Activated CD4-positive, alpha-beta T cell treated with anti-CD3 and anti-CD28 coated beads for 24 hours (primary cell): ENCODE measurements at places on chromosomes 16 and 17.

DNA sequence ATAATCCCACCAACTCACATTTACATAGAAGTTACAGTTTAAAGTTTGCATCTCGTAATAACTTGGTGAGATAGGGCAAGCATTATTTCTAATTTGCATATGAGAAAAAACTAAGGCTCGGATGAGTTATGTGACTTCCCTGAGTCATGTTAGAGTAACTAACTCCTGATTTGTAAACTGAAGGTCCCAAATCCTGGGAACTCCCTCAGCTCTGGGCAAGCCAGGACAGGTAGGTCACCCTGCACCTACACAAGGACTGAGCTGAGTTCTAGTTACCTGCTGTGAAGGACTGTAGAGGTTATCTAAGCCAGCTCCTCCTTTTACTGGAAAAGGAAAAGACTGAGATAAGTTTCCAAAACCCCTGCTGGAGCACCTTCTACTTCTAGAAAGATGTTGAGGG is 92.1 kb upstream of the HLF start:
- no peak for DNase-seq

DNA sequence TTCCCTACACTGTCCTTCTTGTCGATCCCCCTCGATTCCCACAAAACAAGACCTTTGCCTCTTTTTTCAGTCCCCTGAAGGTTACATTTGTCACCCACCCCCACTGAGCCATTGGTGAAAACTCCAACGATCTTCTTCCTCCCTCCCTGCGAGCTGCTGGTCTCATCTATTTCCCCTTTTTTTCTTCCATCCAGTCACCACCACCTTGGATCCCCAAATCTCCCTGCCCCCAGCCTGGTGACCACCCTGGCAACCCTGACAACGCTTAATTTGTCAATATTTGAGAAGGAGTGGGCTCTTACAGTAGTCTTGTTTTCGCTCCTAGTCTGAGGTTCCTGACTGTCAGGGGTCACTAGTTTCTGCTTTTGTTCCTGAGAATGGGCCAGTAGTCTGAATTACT is 62.9 kb downstream of the SMPD3 start:
- no peak for DNase-seq

DNA sequence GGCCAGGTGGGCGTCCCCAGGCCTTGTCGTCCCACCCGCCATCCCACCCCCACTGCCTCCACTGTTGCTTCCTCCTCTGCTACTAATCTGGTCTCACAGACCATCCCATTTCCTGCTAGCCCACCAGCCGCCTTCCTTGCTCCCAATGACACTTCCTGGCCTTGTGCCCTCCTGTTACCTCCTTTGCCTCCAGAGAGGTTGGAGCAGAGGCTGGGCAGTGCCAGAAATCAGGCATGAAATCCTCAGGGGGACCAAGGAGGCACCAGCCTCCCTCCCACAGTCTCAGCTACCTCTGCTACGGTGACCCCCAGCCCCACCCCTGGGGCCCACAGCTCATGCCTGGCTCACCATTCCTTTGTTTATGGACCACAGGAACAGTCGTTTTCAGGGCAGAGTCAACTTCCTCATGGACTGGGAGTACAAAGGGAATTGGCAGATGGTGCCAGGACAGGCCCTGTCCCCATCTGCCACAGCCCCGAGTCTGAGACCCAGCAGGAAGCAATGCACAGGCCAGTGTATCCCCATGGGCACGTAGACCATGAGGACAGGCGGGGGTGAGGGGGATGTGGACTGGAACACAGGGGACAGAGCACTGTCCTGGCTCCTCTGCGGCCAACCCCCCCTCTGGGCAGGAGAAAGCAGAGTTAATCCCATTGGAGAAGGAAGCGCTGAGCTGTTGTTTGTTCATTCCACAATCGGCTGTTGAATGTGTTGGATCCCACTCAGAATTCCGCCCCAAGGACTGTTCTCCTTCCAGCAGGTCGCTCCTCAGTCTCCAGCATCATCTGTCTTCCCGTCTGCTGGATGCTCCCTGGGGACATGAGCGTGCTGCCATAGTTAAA is 2.2 kb upstream of the CDH5 start:
- DNase-seq: no peak

- no peak for DNase-seq
These were observed 5.0 kb downstream of the RCVRN start for GRCh38 chr17:9900044-9900594.

- DNase-seq: no peak
These were observed 254.8 kb downstream of the PRKCA start for GRCh38 chr17:66557200-66557599.

GRCh38 chr17:8503368-8503767 is 67.7 kb downstream of the NDEL1 start:
- no peak for DNase-seq

- peak; percentile 29 for DNase-seq
These were observed 862 bp downstream of the DCAKD start for GRCh38 chr17:45050481-45051059.

DNA sequence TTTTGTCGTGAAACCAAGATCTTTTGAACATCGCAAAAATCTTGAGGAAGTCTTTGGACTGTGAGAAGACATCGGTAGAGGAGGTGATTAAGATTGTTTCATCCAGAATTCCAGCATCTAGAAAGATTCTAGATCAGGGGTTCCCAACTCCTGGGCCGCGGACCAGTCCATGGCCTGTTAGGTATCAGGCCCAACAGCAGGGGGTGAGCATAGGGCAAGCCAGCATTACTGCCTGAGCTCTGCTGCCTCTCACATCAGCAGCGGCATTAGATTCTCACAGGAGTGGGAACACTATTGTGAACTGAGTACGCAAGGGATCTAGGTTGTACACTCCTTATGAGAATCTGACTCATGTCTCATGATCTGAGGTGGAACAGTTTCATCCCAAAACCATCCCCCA is 600.6 kb upstream of the CDH11 start:
- no peak for DNase-seq

DNA sequence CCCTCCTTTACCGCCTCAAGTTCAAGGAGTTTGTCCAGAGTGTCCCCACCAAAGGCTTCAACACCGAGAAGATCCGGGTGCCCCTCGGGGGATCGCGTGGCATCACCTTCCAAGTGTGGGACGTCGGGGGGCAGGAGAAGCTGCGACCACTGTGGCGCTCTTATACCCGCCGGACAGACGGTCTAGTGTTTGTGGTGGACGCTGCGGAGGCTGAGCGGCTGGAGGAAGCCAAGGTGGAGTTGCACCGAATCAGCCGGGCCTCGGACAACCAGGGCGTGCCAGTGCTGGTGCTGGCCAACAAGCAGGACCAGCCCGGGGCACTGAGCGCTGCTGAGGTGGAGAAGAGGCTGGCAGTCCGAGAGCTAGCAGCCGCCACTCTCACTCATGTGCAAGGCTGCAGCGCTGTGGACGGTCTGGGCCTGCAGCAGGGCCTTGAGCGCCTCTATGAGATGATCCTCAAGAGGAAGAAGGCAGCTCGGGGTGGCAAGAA is 1.1 kb downstream of the ARL4D start:
- DNase-seq: no peak
